ENCODE measurements at places on chromosomes 1 and 21.

- DNase-seq, result no peak
Observed at GRCh38 chr1:6956488-6957159, 171.4 kb downstream of the CAMTA1 start.

GRCh38 chr1:114299331-114299975 lies 145.8 kb upstream of the SYT6 start:
- no peak for DNase-seq

GRCh38 chr1:58059789-58060188 lies 486.7 kb downstream of the OMA1 start:
- DNase-seq, result no peak

GRCh38 chr21:36076878-36077655 lies 7.2 kb downstream of the CBR1 start:
- DNase-seq, result no peak

- DNase-seq, result peak; percentile 76
Observed at GRCh38 chr1:43565600-43566360, 35.1 kb downstream of the PTPRF start.

- DNase-seq, result no peak
Observed at GRCh38 chr21:21200103-21200938, 202.1 kb downstream of the NCAM2 start.

Measured in lung microvascular endothelial cell (primary cell).